Amniotic stem cell (primary cell): ENCODE measurements at places on chromosomes 5 and 9.
A peak's percentile ranks its signal among the peaks of the same experiment; 100 is the strongest.

- DNase-seq = no peak
Observed at GRCh38 chr9:22107202-22108045, 98.3 kb upstream of the CDKN2B start.

- DNase-seq = peak; percentile 16
Observed at GRCh38 chr9:100999906-101000544, 28.5 kb upstream of the PLPPR1 start.

- no peak for DNase-seq
Observed at GRCh38 chr5:134536876-134537275, 11.4 kb downstream of the JADE2 start.

GRCh38 chr9:21754741-21755140, 47.7 kb upstream of the MTAP start:
- no peak for DNase-seq

- no peak for DNase-seq
Observed at GRCh38 chr9:118059484-118060278, 355.5 kb downstream of the TLR4 start.

DNA sequence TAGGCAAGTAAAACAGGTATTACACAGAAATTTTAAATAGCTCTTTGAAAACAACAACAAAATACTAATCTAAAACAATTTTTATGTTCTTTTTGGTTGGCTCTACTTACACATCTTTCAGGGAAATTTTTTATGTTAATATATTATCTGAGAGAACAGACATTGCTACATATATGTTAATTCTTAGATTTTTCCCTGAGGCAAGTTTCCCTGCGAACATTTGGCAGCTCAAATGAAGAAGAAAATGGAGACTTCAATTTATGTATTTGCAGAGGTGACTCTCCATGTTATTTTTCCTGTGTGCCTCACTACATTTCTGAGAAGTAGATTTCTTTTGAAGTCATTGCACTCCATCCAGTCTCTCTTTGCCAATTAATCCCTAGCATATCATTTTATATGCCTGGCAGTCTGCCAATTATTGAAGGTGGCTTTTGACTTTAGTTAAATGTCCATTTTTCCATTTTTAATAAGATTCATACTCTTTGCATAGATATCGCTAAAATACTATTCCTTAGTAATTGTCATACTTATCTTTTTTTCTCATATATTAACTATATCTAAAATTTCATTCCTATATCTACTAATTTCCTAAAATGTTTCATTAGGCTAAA, 908.2 kb upstream of the CDH10 start:
- DNase-seq = no peak

GRCh38 chr5:58797021-58797420, 214.1 kb downstream of the RAB3C start:
- no peak for DNase-seq

DNA sequence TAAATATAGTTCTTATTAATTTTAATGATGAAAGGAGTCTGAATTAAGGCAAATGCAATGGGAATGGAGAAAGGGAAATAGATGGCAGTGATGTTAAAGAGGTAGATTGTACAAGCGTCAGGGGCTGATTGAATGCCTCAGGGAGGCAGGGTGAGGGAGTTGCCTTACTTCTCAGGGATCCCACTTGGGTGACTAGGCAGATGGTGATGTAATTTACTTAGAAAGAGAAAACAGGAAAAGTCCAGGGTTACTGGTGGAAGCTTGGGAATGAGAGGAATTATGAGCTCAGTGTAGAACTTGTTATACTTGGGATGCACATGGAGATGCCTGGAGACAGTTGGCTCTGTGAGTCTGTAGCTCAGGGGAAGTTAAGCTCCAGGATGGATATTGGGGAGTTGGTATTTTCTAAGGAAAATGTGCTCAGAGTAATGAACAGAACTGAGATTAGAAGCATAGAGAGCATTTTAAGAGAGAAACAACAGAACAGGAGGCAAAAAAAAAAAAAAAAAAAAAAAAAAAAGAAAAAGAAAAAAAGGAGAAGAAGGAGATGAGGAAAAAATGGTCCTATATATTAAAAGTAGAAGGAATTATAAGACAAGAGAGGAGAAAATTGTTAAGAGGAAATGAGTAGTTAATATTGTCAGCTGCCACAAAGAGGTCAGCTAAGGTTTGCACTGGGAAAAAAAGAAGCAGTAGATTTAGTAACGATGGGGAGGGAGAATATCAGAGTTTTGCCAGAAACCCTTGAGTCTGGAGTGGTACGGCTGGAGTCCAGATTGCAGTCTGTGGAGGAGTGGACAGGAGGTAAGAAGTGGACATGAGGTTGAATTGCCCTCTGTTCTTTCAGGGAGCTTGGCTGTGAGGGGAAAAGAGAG, 88.0 kb upstream of the ELL2 start:
- peak; percentile 53 for DNase-seq

GRCh38 chr9:109791003-109791677, 11.1 kb downstream of the PALM2AKAP2 start:
- no peak for DNase-seq

GRCh38 chr5:170181902-170182301, 50.9 kb upstream of the C5orf58 start:
- no peak for DNase-seq

DNA sequence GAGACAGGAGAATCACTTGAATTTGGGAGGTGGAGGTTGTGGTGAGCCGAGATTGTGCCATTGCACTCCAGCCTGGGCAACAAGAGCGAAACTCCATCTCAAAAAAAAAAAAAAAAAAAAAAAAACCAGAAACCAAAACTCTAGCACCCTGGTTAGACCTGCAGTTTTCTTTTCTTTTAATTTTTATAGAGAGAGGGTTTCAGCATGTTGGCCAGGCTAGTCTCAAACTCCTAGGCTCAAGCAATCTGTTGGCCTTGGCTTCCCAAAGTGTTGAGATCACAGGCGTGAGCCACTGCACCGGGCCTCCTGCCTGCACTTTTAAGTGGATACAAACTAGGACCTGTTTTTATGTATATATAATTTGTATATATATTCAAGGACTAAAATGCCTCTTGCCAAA, 12.9 kb upstream of the MTMR12 start:
- DNase-seq = no peak

- DNase-seq = no peak
Observed at GRCh38 chr5:61292062-61292657, 39.9 kb upstream of the ZSWIM6 start.

GRCh38 chr9:126155756-126156664, 170.6 kb upstream of the MVB12B start:
- DNase-seq = no peak

GRCh38 chr9:31715250-31715649, 669.2 kb upstream of the ACO1 start:
- DNase-seq = no peak

GRCh38 chr5:51466214-51466613, 83.0 kb downstream of the ISL1 start:
- no peak for DNase-seq

DNA sequence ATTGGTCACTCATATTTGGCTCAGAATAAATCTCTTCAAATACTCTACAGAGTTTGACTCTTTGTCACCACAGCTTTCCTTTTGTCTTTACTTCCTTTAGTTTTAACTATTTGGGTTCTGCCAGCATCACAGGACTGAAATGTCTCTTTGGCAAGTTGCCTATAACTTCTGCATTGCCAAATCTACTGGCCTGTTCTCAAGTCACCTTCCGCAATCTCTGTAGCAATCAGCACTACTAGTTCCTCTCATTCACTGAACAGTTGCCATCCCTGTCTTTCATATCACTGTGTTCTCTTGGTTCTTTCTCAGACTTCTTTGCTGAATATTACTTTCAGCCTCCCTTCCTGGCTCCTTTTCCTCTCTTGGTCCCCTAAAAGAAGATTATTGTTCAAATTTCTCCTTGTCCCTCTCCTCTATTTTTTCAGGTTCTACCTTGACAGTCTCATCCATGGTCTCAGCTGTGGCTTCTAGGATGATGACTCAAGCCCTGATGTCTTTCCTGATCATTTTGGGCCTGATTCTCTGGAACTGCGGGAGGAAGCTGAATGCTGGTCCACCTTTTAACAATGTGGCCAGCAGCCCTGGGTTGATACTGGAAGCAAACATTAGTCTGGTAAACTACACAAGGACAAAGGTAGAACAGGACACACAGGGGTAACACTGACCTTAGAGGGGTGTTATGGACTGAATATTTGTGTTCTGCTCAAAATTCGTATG, 44.0 kb upstream of the LIFR start:
- no peak for DNase-seq

DNA sequence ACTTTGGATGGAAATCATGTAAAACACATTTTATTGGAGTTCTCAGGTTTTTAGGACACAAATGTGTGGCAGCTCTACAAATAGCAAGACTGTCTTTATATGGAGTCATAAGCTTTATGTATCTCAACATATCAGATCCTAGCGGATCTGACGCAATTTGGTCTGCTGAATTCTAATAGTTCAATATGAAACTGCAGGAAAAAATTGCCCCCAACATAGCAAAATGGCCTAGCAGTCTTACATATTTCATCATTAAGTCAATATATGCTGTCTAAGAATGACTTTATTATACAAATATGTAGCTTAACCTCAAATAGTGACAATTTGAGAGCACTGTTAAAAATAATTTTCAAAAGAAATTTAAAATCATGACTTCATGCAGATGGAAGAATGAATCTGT, 244.3 kb downstream of the TAF11L14 start:
- DNase-seq = no peak

DNA sequence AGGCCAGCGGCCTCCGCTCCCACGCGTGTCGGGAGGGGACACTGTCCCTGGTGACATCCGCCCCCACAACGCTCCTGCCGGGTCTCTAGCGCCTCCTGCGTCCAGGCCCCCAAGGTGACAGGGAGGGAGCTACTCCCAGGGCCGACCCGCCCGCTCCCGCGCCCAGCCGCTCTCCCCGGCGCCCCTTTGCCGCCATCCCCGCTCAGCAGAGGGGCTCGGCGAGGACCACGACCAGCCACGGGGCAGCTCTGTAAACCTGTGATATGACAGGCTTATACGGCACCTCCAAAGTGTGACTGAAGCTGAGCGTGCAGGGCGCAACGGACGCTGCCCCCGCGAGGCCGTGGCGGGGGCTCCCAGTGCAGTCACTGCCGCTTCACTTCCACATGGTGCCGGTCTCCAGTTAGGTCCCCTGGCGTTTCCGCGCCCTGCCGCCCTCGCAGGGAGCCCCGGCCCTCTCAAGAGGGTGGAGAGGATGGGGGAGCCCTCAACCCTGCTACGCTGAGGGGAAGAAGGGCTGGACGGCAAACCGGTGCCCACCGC, 978 bp upstream of the ADCY2 start:
- no peak for DNase-seq

- no peak for DNase-seq
Observed at GRCh38 chr5:137563646-137564397, 64.7 kb upstream of the SPOCK1 start.

DNA sequence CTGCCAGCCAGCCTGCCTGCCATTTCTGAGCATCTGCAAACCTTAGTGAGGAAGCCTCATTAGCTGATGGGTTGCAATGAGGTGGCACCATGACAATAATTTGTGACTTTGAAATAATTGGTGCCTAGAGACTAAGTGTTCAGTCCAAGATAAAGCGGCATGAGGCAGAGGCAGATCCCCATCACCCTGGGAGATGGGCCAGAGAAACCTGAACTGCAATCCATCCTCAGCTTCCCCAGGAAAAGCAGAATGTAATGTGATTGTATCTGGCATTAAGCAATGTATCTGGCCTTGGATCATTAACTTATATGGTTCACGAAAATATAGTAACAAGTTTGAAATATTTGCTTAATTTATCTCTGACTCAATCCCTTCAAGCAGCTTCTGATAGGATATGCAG, 101.0 kb downstream of the SPOCK1 start:
- no peak for DNase-seq

GRCh38 chr9:34691936-34692315, 850 bp upstream of the CCL19 start:
- no peak for DNase-seq

- no peak for DNase-seq
Observed at GRCh38 chr9:97633859-97634490, 354 bp downstream of the NCBP1 start.

- no peak for DNase-seq
Observed at GRCh38 chr9:91417602-91418214, 5.9 kb downstream of the NFIL3 start.

DNA sequence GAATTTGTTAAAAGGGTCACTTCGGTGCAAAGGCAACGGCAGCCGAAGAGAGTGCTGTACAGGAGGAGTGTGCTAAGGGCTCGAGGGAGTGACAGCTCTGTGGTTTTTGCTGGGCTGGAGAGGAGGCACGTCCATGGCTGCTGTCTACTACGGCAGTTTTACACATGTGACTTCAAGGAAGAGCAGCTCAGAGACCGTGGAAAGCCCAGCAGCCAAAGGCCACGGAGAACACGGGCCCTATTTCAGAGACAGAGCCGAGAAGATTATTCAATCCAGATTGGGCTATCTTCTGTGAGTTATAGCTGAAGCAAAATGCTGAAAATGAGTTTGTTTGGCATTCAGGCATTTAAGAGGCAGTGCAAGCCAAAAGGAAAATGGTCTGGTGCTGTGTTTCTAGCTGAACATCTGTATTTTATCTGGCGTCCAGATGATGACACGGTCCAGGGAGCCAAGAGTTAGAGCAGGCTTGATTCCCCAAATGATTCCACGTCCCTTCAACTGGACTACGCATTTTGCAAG, 96.4 kb downstream of the RFK start:
- no peak for DNase-seq

GRCh38 chr9:120742951-120743416, 28.7 kb upstream of the MEGF9 start:
- DNase-seq = no peak

- DNase-seq = no peak
Observed at GRCh38 chr9:132898051-132898450, 19.4 kb downstream of the SPACA9 start.

DNA sequence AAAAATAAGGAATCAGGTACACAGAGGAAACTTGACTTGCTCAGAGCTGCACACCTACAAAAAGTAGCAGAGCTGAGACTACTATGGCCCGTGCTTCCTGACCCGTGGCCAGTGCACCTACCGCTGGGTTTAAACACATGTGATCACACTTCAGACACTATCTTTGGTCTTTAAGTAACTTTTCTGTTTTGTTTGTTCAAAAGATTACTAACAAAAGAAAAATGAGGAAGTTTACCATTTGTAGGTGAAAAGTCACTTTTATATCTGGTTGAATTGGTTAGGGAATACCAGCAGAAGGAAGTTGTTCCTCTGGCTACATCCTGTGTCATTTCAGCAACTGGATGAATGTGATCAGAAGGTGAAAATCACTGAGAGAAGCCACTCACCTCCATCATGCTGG, 6.5 kb upstream of the SYK start:
- DNase-seq = no peak

GRCh38 chr9:94829380-94830070, 103.0 kb downstream of the AOPEP start:
- DNase-seq = no peak

- no peak for DNase-seq
Observed at GRCh38 chr5:125750861-125751186, 672.4 kb upstream of the GRAMD2B start.

GRCh38 chr9:32722704-32723103, 60.6 kb upstream of the TMEM215 start:
- no peak for DNase-seq

- DNase-seq = peak; percentile 3
Observed at GRCh38 chr5:41869151-41869723, 988 bp downstream of the OXCT1 start.

DNA sequence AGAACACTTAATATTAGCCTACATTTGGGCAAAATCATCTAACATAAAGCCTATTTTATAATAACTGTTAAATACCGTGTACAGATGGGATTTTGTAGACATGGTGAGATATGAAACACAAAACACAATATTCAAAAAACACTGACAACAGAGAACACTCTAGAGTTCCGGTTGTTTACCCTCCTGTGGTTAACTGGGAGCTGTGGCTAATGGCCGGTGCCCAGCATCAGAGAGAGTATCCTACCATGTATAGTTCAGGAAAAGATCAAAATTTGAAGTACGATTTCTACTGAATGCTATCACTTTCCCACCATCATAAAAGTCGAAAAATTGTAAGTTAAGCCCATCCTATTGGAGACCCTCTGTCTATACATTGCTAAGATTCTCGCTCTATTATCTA, 2.4 kb downstream of the CAMK4 start:
- DNase-seq = no peak
